ENCODE measurements at places on chromosomes 6 and 20.

DNA sequence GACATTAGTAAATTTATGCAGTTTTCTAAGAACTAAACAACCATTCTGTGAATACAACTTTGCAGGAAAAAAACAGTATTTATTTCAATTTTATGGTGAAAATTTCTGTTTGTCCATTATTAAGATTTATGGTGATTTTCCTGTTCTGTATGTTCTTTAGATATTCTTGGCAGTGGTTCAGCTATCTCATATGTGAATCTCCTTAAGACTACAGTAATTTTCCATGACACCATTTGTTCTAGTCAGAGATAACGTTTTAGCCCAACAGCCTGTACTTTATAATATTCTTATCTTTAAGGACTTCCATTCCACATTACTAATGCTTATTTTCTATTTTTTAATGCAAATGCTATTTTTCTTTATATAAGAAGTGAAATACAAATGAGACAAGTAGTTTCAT lies 504.0 kb downstream of the RFPL4B start:
- DNase-seq, result no peak

DNA sequence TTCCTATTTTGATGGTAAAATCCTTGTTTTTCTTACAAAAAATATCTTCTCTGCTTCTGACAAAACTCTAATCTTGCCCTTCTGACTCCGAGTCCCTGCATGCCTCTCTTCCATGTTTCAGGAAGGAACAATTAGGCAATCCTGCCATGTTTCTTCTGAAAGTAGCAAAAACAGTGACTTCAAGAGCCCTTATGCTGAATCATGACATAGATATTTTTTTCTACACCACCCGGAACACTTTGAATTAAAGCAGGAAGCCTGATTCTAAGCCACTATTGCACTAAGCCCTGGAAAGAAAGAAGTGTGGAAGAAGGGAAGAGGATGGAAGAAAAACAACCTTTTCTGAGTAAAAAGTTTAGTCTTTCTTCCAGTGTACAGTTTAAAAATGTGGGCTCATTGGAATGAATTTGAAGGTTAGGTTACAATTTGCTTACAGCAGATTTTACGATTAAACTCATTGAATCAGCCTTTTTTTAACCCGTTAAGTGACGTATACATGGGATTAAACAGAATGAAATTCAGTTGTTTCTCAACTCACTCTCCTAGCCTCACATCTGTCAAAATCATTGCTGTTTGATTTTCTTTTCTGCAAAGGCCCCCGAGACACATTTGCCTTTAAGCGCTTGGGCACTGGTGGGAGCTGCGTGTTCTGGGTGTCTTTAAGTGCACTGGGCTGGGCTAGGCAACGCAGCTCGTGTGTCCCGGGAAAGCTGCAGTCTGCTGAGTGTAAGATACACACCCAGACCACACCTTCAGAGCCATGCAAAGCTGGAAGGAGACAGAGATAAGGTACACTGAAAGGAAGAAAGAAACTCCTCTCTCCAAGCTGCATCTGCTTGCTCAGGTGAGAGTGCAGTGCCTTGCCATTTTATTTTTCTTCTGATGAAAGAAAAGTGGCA lies 159.4 kb upstream of the CITED2 start:
- peak; percentile 74 for DNase-seq

DNA sequence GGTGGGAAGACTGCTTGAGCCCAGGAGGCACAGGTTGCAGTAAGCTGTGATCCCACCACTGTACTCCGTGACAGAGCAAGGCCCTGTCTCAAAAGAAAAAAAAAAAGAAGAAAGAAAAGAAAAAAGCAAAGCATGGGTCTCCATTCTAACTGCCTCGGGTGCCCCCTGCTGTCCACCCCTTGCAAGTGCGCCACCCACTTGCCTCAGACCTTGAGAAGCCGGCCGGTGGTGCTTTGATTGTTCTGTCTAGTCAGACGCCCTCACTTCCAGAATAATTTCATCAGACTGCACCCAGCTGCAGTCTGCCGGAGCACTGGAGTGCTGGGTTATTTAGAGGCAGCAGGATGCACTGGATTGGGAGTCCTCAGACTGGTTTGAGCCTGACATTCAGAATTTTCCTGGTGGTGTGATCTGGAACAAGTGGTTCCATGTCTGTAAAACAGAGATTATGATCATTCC lies 17.6 kb upstream of the TM9SF4 start:
- DNase-seq, result peak; percentile 76

- DNase-seq, result no peak
Observed at GRCh38 chr6:121222656-121223055, 111.6 kb downstream of the TBC1D32 start.

- no peak for DNase-seq
Observed at GRCh38 chr6:19602434-19603013, 234.6 kb upstream of the ID4 start.

DNA sequence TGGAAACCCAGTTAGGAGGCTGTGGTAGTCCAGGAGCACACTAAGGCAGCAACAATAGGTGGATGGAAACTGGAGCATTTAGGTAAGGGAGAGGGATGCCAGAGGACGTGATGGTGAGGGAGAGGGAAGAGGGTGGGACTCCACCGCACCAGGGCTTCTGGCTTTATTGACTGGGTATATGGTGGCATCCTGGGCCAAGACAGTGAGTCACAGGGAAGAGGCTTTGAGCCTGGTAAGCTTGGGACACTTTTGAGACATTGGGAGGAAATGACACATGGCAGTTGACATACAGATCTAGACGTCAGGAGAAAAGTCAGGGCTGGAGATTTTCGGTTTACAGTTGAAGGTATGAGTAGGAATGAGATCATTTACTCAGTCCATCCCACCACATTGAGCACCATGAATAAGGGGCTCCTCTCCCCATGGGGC lies 14.9 kb downstream of the NT5E start:
- DNase-seq, result peak; percentile 79

GRCh38 chr20:8647961-8648441 lies 420.9 kb upstream of the PLCB4 start:
- peak; percentile 46 for DNase-seq

DNA sequence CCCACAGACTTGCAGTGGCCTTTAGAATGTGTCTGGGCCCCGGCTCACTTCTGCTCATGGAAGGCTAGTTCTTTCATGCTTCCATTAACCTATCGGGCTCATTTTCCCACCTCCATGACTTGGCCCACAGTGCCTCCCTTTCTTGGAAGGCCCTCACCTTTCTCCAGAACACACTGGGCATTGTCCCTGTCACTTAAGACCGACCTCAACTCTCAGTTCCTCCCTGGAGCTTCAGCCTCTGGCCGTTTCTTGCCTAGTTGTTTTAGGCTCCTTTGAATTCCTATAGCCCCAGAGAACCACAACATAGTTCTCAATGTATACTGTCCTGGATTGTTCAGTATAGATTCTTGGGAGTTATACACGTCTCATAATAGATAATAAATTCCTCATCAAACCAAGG lies 19.3 kb upstream of the TNFAIP3 start:
- DNase-seq, result peak; percentile 67

GRCh38 chr6:42418724-42419123 lies 33.0 kb downstream of the TRERF1 start:
- DNase-seq, result no peak

DNA sequence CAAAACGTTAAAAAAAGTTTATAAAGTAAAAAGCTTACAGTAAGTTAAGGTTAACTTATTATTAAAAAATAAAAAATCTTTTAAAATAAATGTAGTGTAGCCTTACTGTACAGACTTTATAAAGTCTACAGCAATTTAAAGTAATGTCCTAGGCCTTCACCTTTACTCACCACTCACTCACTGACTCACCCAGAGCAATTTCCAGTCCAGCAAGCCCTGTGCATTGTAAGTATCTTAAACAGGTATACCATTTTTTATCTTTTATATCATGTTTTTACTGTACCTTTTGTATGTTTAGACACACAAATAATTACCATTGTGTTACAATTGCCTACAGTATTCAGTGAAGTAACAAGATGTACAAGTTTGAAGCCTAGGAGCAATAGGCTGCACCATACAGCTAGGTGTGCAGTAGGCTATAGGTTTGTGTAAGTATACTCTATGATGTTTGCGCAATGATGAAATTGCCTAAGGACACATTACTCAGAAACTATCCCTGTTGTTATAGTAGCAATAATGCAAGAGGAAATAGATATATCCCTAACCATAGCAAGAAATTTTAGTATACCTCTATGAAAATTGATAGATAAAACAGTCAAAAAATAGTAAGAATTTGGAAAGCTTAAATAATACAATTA lies 39.5 kb downstream of the FBXO5 start:
- DNase-seq, result peak; percentile 6

- no peak for DNase-seq
Observed at GRCh38 chr6:6474170-6474920, 114.2 kb upstream of the LY86 start.

- no peak for DNase-seq
Observed at GRCh38 chr20:21230686-21231085, 72.4 kb upstream of the XRN2 start.

DNA sequence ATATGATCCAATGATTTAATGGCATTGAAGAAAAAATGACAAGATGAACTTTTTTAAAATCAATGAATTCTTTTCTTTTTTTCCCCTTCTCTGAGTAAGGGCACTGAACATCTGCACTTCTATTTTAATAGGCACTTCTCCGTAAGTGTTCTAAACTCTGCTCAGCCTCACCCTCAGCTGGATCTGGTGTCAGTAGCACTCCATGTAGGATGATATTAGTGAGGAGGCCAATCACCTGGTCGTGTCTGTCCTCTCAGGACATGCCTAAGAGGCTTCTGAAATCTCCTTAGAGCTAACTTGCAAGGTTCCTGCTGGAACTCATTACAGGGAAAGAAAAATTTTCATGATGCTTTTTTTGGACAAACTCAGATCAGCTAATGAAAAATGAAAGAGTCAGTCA lies 148.6 kb upstream of the MLIP start:
- DNase-seq, result no peak

DNA sequence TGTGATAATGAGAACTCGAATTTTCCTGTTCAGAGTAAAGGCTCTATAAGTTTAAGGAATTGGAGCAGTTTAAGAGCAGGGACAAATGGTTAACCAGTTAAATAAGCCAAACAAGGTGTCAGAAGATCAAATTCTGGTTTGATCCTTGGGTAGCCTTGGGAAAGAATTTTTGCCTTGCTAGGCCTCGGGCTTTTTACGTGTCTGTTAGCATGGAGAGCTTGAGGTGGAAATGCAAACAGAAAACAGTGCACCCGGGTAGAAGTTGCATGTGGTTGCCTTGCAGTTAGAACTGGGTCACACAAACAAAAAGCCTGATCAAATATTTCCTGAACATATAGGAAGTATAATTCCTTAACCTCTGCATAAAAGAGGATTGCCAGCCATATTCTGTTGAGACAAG lies 58.3 kb downstream of the RIN2 start:
- no peak for DNase-seq

DNA sequence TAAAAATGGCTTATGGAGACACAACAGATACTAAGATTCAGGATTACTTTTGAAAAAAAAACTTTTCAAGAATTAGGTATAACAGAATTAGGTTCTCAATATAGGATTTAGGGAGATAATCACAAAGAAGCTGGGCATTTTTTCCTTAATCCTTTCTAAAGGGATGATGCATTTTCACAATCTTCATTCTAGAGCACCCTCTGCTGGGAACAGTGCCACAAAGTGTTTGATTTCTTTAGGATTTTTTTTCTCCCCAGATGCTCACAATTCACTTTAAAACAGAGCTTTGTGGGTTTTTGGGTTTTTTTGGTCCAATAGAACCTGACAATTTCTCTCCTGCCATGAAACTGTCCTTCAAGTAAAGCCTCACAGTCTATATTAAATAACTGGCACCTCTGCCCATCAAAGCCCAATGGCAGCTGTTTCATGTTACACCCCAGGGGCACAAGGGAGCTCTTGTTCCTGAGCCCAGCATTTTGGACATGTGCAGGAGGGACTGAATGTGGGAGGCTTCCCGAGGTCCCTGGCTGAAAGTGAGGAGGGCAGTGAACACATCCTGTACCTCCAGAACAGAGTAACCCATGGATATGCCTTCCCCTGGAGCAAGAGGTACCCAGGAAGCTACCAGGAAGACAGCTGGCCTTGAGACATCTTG lies 39.7 kb downstream of the PREP start:
- no peak for DNase-seq

DNA sequence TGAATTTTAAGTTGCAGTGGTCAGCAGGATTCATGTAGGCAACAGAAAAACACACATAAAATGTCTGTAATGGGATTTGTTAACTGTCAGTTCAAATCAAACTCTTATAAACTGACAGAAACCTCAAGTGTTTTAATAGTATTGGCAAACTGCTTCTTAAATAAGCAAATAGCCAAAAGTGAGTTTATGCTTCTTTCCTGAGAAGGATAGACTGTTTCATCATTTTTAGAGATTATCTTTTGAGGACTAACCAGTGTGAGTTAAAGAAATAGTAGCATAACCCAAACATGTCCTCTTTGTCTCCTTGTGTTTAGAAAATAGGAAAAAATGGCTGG lies 68.0 kb downstream of the AIG1 start:
- no peak for DNase-seq

GRCh38 chr6:38161331-38161730 lies 341.8 kb downstream of the ZFAND3 start:
- no peak for DNase-seq

DNA sequence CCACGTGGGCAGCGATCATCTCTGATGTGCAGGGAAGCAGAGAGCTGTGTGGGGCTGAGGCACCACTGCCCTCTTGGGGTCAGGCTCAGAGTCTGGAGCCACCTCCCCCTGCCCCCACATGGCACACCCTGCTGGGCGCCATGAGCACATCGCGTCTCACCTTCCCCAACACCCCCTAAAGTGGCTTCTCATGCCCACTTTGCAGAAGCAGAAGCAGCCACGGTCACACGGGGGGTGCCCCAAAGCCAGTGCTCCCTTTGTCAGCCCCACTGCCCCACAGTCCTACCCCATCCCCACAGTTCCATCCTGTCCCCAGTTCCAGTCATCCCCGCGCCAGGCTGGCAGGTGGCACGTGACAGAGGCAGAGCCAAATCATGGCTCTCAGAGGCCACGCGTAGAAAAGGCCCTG lies 19.5 kb downstream of the SDCBP2 start:
- DNase-seq, result no peak

DNA sequence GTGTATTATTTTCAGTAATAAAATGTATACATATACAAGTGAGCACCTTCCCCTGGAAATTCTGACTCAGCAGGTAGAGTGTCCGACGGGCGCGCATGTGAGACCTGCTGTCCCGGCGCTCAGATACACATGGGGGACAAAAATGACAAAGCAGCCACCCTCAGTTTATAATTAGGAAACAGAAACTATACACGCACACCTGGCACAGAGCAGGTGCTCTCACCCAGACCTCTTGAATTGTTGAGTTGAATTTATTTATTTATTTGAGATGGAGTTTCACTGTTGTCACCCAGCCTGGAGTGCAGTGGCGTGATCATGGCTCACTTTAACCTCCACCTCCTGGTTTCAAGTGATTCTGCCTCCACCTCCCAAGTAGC lies 180.4 kb downstream of the ZDHHC14 start:
- no peak for DNase-seq

GRCh38 chr20:9374480-9374879 lies 139.9 kb upstream of the LAMP5 start:
- DNase-seq, result no peak

GRCh38 chr20:51366155-51366886 lies 176.2 kb downstream of the NFATC2 start:
- DNase-seq, result peak; percentile 79

Data from MV-4-11 (cell line).